Endothelial cell (in vitro differentiated cells): ENCODE measurements at places on chromosomes 5 and 9.

- H3K27ac ChIP-seq: no peak overlapping the region
- no peak overlapping the region for H3K4me3 ChIP-seq
- H3K36me3 ChIP-seq: peaks cover 4% of the 10 kb centered on the region
- H3K27me3 ChIP-seq: peaks cover 15% of the 10 kb centered on the region
Measured at GRCh38 chr5:139897982-139898381, 102.4 kb downstream of the PSD2 start.

- DNase-seq: no peak
- H3K36me3 ChIP-seq: peaks cover 7% of the 10 kb centered on the region
- no peak overlapping the region for H3K27ac ChIP-seq
- no peak overlapping the region for H3K4me3 ChIP-seq
- peaks cover 16% of the 10 kb centered on the region for H3K27me3 ChIP-seq
Measured at GRCh38 chr9:65400886-65401285, 115.9 kb upstream of the FOXD4L5 start.

DNA sequence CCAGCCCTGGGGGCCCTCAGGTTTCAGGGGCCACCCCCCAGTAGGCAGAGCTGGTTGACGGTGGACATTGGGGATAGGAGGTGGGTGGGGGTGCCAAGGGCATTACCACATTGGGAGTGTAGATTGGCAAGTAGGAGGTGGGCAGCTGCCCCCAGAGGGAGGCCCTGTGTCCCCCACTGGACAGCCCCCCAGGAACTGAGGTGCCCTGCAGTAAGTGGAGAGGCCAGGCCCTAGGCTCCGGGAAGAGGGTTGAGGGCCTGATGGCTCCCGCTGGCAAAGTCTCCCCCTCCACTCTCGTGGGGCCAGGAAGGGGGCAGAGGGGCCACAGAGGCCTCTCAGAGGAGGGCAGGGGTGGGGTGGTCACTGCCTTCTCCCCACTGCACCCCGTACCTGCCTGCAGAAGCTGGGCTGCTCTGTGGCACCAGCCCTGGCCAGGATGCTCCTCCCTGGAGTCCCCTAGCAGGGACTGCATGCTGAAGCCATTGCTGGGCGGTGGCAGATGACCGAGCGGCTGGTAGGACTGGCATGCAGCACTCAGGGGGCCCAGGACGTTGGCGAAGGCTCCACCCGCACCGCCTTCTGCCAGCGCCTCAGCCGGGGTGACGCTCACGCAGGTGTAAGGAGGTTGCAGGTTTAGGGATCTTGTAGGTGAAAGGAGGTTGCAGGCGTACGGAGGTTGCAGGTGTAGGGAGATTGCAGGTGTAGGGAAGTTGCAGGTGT, 89.6 kb upstream of the CACNA1B start:
- H3K36me3 ChIP-seq: peaks cover 28% of the 10 kb centered on the region
- no peak overlapping the region for H3K4me3 ChIP-seq
- H3K4me1 ChIP-seq: peaks cover 9% of the 10 kb centered on the region
- peaks cover 6% of the 10 kb centered on the region for H3K27me3 ChIP-seq
- no peak for DNase-seq

- no peak for DNase-seq
- no peaks in the 10 kb centered on the region for H3K4me1 ChIP-seq
- no peak overlapping the region for H3K4me3 ChIP-seq
- H3K36me3 ChIP-seq: peaks cover under 1% of the 10 kb centered on the region
- H3K27me3 ChIP-seq: peaks cover 2% of the 10 kb centered on the region
Measured at GRCh38 chr5:136749016-136749415, 383.7 kb upstream of the TRPC7 start.

GRCh38 chr5:15007646-15008045, 136.1 kb upstream of the ANKH start:
- no peaks in the 10 kb centered on the region for H3K4me1 ChIP-seq
- H3K27ac ChIP-seq: no peak overlapping the region
- H3K27me3 ChIP-seq: peaks cover 3% of the 10 kb centered on the region
- H3K4me3 ChIP-seq: no peak overlapping the region

GRCh38 chr9:136021171-136021871, 60.1 kb upstream of the UBAC1 start:
- peaks cover 12% of the 10 kb centered on the region for H3K36me3 ChIP-seq
- peaks cover 5% of the 10 kb centered on the region for H3K27me3 ChIP-seq
- no peaks in the 10 kb centered on the region for H3K4me1 ChIP-seq
- no peak overlapping the region for H3K4me3 ChIP-seq

DNA sequence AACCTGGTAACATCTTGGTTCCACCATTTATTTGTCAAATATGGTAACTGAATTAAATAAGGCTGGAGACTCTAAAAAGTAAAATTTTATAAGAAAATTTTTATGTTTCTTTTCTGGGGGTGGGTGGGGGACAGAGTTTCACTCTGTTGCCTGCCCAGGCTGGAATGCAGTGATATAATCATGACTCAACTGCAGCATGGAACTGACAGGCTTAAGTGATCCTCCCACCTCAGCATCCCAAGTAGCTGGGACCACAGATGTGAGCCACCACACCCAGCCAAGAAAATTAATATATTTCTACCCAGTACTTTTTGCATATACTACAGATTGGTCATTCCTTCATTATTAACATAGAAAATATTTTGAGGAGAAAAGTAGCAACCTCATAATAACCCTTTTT, 216.9 kb downstream of the DEPDC1B start:
- no peaks in the 10 kb centered on the region for H3K36me3 ChIP-seq
- no peaks in the 10 kb centered on the region for H3K27me3 ChIP-seq
- H3K4me1 ChIP-seq: no peaks in the 10 kb centered on the region
- no peak overlapping the region for H3K27ac ChIP-seq
- no peak overlapping the region for H3K4me3 ChIP-seq

GRCh38 chr9:34685591-34685990, 5.5 kb downstream of the CCL19 start:
- H3K4me3 ChIP-seq: no peak overlapping the region
- peaks cover 3% of the 10 kb centered on the region for H3K4me1 ChIP-seq
- peaks cover 12% of the 10 kb centered on the region for H3K27me3 ChIP-seq
- no peak for DNase-seq

DNA sequence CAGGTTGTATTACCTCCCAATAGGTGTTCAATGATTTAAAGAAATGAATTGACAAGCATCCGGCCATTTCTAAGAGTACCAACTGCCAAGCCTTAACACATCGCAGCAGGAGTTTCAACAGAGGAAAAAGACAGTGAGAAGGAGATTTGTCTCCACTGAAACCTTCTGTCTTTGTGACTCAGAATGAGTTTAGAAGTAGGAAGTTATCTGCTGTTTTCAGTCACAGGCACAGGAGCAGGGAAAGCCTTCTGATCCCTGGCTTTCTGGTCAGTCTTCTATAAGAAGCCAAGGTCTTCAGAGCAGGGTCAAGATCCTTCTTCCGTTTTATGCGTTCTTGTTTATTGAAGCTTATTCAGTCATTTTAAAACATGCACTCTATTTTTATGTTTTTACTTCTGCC, 390.7 kb upstream of the PCSK5 start:
- no peaks in the 10 kb centered on the region for H3K36me3 ChIP-seq
- H3K4me1 ChIP-seq: no peaks in the 10 kb centered on the region
- H3K4me3 ChIP-seq: no peak overlapping the region
- no peak for DNase-seq

- H3K36me3 ChIP-seq: no peaks in the 10 kb centered on the region
- no peak overlapping the region for H3K27ac ChIP-seq
- DNase-seq: no peak
Measured at GRCh38 chr9:84583866-84584265, 85.7 kb upstream of the NTRK2 start.

GRCh38 chr9:14315875-14316601, 2.1 kb upstream of the NFIB start:
- peak overlapping the region; percentile 98 for H3K4me3 ChIP-seq
- peaks cover 40% of the 10 kb centered on the region for H3K27me3 ChIP-seq
- peak overlapping the region; percentile 98 for H3K27ac ChIP-seq
- H3K36me3 ChIP-seq: peaks cover 21% of the 10 kb centered on the region

GRCh38 chr5:157247267-157247666, 18.7 kb upstream of the CYFIP2 start:
- H3K27ac ChIP-seq: no peak overlapping the region
- no peak for DNase-seq
- no peaks in the 10 kb centered on the region for H3K27me3 ChIP-seq

DNA sequence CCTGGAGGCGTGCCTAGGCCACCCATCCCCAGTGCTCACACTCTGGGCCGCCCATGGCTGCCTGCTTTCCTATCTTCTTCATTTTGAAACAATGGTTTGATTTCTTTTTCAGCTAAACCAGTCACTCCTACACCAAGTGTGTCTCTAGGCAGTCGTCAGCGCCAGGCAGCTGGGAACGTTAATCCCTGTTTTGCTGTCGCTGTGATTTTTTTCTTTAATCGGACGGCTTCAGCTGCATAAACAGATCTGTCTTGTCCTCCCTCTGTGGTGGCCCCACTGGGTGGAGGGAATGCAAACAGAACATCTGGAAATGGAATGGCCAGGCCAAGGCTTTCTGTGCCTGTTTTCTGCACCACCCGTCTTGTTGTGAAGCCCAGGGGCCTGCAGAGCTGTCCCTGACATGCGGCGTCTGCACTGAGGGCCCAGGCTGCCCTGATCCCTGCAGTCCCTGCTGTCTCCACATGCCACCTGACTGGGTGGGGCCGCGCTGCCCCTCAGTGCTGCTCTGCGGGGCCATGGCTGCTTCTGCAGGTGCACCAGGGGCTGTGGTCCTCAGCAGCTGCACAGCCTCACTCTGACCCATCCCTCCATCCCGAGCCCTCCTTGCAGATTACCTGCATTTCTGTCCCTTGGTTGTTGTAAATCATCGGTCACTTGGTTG, 51.5 kb downstream of the WNK2 start:
- no peak overlapping the region for H3K27ac ChIP-seq
- no peak for DNase-seq
- H3K36me3 ChIP-seq: no peaks in the 10 kb centered on the region
- H3K27me3 ChIP-seq: peaks cover 4% of the 10 kb centered on the region
- H3K4me1 ChIP-seq: no peaks in the 10 kb centered on the region
- H3K4me3 ChIP-seq: no peak overlapping the region

DNA sequence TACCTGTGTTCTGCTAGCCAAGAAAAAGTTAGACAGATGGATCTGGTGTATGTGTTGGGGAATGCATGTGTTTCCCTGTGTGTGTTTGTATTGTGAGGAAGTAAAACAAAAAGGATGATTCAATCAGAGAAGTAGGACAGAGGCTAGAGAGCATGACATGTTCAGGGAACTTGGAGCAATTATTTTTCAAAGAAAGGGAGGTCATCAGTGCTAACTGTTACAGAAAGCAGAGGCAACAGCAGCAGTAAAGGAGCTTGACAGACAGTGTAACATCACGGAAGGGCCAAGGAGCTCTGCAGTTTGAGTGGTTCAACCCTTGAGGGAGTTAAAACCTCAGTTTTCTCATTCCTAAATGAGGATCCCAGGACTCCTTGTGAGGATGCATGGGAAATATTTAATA, 13.2 kb downstream of the SPINK1 start:
- DNase-seq: no peak
- no peak overlapping the region for H3K27ac ChIP-seq
- no peaks in the 10 kb centered on the region for H3K4me1 ChIP-seq
- no peak overlapping the region for H3K4me3 ChIP-seq

DNA sequence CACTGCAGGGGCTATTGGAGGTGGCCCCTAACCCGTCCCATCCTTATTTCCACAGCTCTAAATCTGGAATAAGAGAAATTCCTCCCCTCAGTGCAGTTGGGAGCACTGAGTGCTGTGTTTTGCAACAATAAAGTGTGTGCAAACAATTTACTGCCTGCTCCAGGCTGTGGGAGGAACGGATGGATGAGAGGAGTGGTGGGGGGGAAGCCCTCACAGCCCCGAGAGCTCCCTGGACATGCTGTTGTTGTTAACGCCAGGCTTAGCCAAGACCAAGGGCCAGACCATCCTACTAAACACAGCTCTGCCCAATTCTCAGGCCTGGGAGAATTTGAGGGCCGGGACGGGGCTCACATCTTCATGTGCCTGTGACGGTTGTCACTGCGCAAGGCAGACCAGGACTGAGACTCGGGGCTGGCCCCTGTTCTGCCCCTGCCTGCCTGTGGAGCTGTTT, 200.2 kb downstream of the DAB2IP start:
- peaks cover 15% of the 10 kb centered on the region for H3K4me1 ChIP-seq
- no peak for DNase-seq
- peaks cover 6% of the 10 kb centered on the region for H3K27me3 ChIP-seq
- no peak overlapping the region for H3K27ac ChIP-seq
- peaks cover 4% of the 10 kb centered on the region for H3K36me3 ChIP-seq

GRCh38 chr9:131420980-131421624, 27.2 kb downstream of the PRRC2B start:
- no peak for DNase-seq
- peaks cover 10% of the 10 kb centered on the region for H3K27me3 ChIP-seq
- H3K36me3 ChIP-seq: no peaks in the 10 kb centered on the region
- peak overlapping the region; percentile 86 for H3K27ac ChIP-seq
- no peak overlapping the region for H3K4me3 ChIP-seq

GRCh38 chr5:79241535-79241979, 5.6 kb downstream of the JMY start:
- H3K4me1 ChIP-seq: peaks cover 16% of the 10 kb centered on the region
- H3K27me3 ChIP-seq: peaks cover 3% of the 10 kb centered on the region
- no peak overlapping the region for H3K4me3 ChIP-seq
- no peak for DNase-seq

DNA sequence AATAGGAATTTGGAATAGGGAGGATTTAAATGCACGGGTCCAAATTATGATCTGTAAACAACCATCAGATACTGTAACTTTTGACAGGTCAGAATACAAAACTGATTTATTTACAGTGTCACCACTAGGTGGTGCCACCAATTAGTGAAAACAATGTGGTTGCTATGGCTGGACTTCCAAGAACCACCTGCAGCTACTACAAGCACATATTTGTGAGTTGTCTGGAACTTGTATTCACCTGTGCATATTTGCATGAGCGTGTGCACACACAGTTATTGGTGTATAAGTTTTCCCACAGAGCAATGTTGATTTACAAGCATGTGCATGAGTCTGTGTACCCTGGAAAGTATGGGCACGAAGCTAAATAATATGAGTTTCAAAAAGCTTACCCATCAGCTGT, 3.0 kb upstream of the HRCT1 start:
- DNase-seq: peak; percentile 45
- no peak overlapping the region for H3K4me3 ChIP-seq
- peaks cover 49% of the 10 kb centered on the region for H3K4me1 ChIP-seq
- no peak overlapping the region for H3K27ac ChIP-seq

GRCh38 chr5:146751054-146751453, 127.5 kb downstream of the PPP2R2B start:
- no peak for DNase-seq
- no peaks in the 10 kb centered on the region for H3K27me3 ChIP-seq
- H3K36me3 ChIP-seq: no peaks in the 10 kb centered on the region
- H3K4me1 ChIP-seq: no peaks in the 10 kb centered on the region
- H3K27ac ChIP-seq: no peak overlapping the region

DNA sequence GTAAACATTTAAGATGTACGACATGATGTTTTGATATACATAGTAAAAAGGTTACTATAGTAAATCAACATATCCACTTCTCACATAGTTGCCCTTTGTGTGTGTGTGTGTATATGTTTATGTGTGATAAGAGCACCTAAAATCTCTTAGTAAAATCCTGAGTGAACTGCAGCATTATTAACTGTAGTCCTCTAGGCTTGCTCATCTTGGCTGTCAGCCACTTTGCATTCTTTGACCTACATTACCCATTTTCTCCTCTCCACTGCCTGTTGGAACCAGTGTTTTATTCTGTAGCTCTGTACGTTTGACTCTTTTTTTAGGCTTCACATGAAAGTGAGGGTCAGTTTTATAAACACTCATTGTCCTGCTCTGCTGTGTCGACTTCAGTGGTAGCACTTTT, 24.4 kb downstream of the C5orf22 start:
- no peaks in the 10 kb centered on the region for H3K4me1 ChIP-seq
- DNase-seq: no peak
- no peak overlapping the region for H3K27ac ChIP-seq
- H3K4me3 ChIP-seq: no peak overlapping the region
- H3K27me3 ChIP-seq: no peaks in the 10 kb centered on the region
- peaks cover 16% of the 10 kb centered on the region for H3K36me3 ChIP-seq
